Kidney tubule cell (primary cell): ENCODE measurements at places on chromosomes 16 and 17.

DNA sequence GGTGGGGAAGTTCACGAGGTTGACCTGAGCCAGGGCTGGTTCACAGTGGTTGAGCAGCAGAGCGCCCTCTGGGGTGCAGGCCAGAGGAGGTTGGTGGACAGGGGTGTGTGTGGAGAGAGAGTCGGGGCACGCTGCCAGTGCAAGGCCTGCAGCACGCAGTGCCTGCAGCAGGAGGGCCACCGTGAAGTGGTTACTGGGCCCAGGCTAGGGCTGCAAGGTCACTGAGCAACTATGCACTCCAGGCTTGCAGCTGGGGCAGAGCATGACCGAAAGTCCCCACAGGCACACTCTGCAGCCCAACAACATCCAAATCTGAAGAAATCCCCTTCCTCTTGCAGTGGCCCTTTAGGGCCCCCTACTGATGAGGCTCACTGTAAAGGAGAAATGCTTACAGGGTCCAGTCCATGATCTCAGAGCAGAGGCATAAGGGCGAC, 89.1 kb upstream of the NOL11 start:
- DNase-seq, result peak; percentile 50

DNA sequence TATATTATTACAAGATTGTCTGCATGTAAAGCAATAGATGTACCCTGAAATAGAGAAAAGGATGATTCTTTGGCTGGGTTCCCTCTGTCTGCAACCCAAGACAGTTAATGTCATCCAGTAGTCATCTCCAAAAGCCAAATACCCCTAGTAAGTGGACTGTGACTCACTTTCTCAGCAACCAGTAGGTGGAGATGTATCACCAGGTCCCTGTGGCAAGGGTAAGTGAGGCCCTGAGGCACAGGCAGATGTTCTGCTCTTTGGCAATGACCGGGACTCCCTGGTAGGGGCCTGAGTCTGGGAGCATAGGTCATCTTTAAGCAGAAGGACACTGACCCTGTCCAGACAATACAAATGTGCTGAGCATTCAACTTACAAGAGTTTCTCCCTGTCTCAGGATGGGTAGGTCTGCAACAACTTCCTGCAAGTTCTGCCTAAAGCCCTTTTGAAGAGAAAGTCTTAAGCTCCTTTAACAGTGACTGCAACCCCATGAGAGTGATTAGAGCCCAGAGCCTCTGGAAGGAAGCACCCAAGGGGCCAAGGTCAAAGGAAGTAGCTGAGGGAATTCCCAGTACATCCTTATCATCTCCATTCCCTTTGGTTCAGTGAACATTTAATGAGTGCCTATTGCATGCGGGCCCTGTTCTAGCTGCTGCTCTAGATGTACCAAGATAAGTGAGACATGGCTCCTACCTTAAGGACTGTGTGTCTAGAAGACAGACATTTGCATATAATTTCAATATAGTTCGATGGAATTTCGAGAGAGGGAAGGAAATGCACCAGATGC, 31.9 kb downstream of the PMP22 start:
- peak; percentile 61 for DNase-seq

GRCh38 chr17:78558181-78558850, 18.9 kb downstream of the DNAH17 start:
- DNase-seq, result peak; percentile 43

DNA sequence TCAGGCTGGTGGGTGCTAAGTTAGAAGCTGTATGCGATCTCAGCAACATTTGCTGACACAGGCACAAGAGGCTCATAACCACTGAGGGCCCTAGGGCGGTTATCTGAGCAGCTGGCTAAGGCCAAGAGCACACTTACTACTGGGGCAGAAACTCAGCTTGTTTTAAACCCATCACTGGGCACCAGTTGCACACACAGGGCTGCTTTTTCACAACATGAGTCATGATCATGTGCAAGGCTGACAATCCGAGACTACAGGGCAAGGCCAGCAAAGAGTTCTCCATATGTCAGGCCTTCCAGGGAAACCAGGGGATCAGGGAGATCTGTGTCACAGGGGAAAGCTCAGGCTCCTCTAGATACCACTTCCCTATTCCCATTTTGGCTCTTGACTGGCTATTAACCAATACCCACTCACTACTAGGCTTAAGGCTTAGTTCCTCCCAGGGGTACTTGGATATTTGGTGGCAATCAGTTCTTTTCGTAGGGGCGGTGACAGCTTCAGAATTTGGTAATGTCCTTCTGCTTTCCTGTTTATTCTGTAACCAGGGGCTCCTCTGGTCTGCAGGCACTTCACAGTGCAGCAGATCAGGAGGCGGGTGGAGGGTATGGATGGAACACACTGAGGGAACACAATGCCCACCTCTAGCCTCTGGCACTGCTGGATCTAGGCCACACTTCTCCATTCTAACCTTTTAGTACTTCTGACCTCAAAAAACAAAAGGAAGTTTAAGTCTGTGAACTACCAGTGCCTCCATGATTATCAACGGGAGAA, 44.9 kb upstream of the ERN1 start:
- peak; percentile 70 for DNase-seq

- DNase-seq, result peak; percentile 37
Measured at GRCh38 chr17:81241648-81242420, 2.7 kb downstream of the NDUFAF8 start.

GRCh38 chr16:83338138-83338537, 469.6 kb upstream of the HSBP1 start:
- no peak for DNase-seq

DNA sequence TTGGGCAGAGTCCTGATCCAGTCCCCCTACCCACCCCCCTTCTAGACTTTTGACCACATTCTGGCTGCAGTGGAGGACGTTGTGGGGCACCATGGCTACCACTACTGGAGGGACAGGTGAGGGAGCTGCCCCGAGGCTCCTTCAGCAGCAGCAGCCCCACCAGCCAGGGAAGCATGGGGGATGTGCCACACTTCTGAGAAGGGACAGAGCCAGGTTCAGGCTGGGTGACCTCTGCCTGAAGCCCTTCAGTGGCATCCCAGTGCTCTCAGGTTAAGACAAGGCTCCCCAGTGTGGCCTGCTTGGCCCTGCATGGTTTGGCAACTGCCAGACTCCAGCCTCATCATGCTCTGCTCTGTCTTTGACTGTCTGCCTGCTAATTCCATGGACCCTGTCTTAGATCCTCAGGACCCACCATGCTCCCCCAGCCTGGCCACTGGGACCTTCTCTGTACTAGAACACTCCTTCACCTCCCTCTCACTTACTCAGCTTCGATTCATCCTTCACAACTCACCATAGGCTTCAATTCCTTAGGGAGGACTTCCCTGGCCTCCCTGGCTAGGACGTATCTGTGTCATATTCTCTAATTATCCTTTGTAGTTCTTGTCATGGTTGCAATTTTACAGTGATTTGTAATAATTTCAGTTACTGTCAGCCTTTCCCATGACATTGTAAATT, 8.8 kb downstream of the SLC9A5 start:
- DNase-seq, result no peak

GRCh38 chr17:37239690-37240334, 136.0 kb upstream of the C17orf78 start:
- peak; percentile 24 for DNase-seq

GRCh38 chr17:49741009-49741691, 22.8 kb downstream of the FAM117A start:
- no peak for DNase-seq

DNA sequence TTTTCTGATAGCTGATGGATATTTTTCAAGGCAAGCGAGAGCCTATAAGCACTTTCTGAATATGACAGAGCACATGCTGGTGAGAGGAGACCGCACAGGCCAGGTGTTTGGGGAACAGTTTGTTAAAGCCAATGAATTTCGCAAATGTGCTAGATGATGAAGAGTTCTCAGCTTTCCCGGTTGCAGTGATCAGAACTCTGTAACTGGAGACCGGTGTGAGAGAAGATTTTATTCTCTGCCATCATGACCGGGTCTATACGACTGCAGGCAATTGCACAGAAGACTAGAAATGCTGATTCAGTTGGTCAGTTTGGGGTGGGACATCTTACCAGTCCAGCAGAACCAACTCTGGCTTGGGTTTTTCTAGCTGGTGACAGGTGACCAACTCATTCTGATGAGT, 25.4 kb downstream of the SMTNL2 start:
- DNase-seq, result no peak

GRCh38 chr17:79131701-79132100, 57.1 kb downstream of the ENGASE start:
- DNase-seq, result no peak

DNA sequence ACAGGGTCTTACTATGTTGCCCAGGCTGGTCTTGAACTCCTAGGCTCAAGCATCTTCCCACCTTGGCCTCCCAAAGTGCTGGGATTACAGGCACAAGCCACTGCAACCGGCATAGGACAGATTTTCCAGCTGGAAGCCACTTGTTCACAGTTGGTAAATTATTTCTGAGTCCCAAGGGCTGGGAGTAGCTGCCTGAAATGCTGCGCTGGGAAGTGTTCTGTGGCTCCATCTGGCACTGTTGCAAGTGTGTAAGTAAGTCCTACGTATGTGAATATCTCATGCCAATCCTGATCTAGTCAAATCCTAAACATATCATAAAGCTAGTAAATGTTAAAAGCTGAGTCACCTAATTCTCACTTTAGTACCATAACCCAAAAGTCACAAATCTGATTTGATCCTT, 48.1 kb downstream of the YWHAE start:
- DNase-seq, result no peak

DNA sequence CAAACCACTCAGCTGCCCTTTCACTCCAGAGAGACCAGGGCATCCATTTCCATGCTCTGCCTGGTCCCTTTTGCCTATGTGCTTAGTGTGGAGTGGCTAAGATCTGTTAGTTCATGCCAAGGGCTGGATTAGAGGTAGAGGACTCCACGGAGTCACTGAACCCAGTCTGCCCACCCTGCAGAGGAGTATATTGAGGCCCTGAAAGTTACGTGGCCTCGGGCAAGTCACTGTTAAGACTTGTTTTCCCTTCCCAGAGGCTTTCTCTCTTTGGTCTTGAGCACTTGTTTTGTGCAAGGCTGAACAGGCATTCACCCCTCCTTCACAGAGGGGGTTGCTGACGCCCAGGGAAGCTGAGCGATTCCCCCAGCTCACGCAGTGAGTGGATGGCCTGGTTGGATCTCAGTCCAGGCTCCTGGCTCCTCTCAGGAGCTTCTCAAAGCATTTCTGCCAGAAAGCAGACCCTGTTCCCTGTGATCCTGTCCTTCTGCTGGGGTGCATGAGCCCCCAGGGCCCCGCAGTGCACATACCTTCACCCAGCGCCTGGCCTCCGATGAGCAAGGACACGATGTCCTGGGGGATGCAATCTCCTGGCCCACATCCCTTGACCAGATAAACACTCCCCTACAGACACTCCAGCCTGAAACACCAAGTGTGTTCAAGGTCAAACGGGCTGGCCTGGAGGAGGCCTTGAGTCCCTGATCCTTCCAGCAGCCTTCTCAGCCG, 153.4 kb upstream of the GSE1 start:
- DNase-seq, result no peak

GRCh38 chr17:12603566-12603965, 62.1 kb upstream of the MYOCD start:
- DNase-seq, result no peak

DNA sequence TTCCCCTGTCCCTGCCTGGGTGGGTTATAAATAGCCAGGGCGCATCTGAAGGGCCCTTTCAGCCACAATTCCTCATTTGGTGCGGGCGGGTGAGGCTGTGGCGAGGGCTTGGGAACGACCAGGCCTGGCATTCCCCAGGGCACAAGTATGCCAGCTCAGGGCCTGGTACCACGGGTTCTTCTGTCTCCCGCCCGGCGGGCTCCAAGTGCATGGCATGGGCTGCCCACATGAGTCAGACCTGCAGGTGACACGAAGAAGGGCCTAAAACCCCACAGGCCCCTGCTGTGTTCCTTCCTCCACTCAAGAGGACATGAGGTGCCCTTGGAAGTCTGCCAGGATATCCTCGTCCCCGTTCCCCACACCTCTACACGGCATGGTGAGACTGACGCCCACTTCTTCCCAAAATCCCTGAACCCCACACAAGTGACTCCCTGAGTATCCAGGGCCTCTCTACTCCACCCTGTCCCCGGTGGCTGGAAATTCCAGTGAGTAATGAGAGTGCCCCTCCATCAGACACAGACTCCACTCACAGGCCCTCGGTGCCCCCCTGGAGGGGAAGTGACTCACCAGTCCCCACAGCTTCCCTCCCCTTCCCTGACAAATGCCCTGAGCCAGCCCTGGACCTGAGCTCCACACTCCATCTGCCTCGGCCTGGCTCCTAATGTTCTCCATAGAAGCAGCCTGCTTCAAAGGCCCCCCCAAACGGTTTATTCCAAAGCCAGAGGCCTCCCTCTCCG, 68.8 kb downstream of the ABR start:
- DNase-seq, result peak; percentile 98

GRCh38 chr16:57092786-57093411, 516 bp downstream of the CPNE2 start:
- DNase-seq, result peak; percentile 32

DNA sequence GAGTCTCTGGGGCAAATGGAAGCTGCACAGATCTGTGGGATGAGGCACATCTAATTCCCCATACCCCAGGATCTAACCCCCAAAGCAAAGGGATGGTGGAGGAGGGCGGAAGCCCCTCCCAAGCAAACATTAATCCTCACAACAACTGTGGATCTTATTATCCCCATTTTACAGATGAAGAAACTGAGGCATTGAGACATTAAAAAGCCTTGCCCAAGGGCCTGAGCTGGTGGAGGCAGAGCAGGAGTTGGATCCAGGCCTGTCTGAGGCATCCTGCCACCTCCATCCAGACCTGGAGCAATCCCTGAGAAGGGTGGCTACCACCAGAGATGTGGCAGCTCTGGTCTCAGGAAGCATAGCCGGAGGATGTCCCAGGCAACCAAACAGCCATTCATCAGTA, 17.7 kb upstream of the CBFB start:
- DNase-seq, result no peak

DNA sequence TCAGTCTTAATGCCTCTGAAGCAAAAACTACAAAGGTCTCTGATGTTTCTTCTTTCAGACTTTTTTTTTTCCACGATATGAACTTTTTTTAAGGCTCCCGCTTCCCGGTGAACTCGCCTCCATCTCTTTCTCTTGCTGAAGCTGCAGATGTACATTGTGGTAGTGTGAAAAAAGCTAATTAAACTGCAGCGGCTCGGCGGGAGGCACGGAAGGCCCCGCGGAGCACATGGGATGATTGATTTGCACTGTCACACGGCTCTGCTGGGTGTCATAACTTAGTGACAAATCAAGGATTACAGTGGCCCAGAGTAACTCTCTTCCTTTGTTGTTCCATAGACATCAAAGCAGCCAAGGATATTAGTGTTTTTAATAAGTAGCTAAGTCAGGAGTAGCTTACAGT, 196.3 kb downstream of the AXIN2 start:
- DNase-seq, result peak; percentile 13

GRCh38 chr17:67328026-67328425, 38.4 kb downstream of the PSMD12 start:
- DNase-seq, result no peak

- DNase-seq, result no peak
Measured at GRCh38 chr16:11302977-11303376, 21.8 kb upstream of the PRM1 start.
